Stimulated activated CD4-positive, alpha-beta T cell treated with anti-CD3 and anti-CD28 coated beads, TNF-alpha, amount 100 ng/mL, for 1 hour (primary cell): ENCODE measurements at places on chromosomes 3 and 15.

GRCh38 chr15:74235962-74236361 lies at the start of gene CCDC33:
Gene CCDC33, plus strand, starts transcription at chr15:74236326. Its CDS starts 394 bp downstream, at chr15:74236720.
- no peak for DNase-seq

DNA sequence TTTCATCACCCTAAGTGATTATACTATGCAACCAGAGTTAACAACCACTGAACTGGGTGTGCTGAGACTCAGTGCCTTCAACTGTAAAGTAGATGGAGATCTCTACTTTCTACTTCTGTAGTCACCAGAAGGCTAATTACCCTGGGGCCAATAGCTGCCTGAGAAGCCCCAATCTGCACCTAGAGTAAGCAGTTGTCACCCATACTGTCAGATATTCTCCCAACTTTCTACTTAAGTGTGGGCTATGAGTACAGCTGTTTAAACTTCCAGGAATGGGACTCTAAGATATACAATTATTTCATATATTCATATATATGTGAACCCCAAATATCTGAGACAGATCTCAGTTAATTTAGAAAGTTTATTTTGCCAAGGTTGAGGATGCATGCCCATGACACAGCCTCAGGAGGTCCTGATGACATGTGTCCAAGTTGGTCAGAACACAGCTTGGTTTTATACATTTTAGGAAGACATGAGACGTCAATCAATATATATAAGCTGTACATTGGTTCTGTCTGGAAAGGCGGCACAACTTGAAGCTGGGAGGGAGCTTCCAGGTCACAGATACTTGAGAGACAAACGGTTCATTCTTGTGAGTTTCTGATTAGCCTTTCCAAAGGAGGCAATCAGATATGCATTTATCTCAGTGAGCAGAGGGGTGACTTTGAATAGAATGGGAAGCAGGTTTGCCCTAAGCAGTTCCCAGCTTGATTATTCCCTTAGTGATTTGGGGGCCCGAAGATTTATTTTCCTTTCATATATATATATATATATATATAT lies 41.9 kb downstream of the CCNL1 start:
- DNase-seq, result no peak

DNA sequence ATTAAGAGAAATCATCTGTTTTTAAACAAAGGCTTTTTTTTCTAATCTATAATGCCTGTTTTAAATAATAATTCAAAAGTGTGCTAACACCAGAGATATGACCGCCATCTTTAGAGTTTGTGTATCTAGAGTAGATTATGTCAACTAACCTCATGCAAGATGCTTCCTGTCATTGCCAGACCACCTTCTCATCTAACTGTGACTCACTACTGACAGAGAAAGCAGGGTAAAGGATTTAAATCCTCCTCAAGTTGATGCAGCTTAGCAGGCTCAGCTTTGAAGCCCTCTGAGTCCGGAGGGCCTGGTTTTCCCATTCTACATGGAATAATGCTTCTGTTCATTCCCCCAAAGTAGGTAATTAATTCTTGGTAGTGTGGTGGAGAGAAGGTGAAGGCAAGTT lies 108.5 kb downstream of the ECT2 start:
- DNase-seq, result no peak

DNA sequence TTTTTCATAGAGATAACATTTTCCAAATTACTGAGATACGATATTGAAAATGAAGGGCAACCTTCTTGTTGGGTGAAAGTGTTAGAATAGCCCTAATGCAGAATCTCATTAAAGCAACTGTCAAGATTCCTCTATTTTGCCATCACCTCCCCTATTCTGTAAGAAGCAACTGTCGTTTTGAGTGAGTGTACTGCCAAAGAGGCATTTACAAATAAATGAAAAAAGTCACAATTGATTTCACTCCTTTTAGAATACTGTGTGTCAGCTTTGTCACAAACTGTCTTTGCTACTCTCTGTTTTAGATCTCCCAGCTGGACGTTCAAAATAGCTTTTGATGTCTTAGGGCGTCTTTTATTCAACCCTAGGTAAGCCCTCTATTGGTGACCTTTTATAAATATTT lies 322.8 kb upstream of the NAALADL2 start:
- DNase-seq, result no peak

- no peak for DNase-seq
Observed at GRCh38 chr3:20222274-20222673, 36.3 kb upstream of the SGO1 start.

DNA sequence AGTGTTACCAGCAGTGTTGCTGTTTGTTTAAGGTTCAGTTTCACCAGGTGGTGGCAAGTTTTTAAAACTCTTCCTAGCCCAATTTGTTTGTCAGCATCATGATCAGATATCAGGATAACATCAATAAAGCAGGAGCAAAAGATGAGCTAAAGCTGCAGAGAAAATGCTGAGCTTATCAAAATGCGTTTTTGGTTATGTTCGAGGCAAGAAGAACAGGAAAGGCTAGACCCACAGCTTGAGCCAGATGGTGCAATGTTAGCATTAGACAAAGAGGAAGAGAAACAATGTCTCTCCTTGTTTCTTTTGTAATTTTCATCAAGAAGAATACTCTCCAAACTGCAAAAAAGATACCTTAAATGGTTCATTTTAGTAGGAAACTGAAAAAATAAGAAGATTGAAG lies 66.2 kb downstream of the THRB start:
- DNase-seq, result no peak

- DNase-seq, result no peak
Observed at GRCh38 chr3:52890735-52891134, 6.6 kb downstream of the STIMATE start.

- DNase-seq, result no peak
Observed at GRCh38 chr3:37466660-37467359, 292.4 kb upstream of the LRRFIP2 start.

DNA sequence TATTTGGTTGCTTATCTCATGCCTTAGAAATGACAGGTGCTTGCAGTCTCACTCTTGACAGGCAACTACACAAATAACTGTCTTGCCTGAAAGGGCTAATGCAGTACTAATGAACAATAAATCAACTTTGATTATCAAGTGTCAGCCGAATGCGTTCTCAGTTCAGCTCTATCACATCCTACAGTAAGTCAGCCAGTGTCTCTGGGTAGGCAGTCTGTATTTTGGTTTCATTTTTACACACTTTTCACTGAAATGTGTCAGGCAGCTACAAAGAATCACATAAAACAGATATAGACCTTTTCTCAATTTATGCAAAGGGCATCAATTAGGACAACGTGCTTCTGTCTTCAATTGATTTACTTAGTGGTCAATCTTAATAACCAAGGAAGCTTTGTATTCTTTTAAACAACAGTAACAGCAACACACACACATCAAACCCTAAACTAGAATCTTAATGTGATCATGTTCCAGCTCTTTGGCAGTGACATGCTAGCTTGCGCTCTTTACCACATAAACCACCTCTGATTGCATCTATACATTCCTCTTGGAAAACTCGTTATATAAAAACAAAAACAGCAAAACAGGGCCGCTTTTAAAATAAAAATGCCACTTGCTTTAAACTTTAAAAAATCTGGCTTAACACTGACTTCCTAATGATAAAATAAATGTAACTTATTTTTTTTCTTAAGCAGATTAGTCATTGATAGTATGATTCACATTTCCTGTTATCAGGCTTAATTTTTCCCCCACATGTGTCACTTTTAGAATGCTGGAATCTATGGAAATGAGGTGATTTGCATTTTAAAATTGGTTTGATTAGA lies 520.4 kb downstream of the FOXP1 start:
- no peak for DNase-seq

GRCh38 chr15:58308742-58309355 lies 122.9 kb upstream of the LIPC start:
- no peak for DNase-seq

DNA sequence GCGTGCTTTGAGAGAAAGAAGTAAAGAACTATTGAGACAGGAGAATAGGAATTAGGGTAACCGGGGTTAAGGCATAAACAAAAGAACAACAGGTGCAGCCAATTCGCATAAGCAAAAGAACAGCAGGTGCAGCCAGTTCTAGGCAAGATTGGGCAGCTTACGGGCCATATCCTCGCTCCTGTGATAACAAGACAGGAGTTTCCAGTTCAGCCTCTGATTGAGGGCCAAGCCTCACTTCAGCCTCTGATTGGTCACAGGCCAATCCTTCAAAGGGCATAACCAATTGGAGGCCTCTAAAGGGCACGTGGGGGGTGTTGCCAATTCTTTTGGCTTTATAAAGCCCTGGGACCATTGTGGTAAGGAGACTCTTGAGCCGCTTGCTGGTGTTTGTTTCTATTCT lies 143.5 kb downstream of the GADL1 start:
- DNase-seq, result no peak

- DNase-seq, result no peak
Observed at GRCh38 chr3:121722411-121722810, 27.1 kb downstream of the GOLGB1 start.

DNA sequence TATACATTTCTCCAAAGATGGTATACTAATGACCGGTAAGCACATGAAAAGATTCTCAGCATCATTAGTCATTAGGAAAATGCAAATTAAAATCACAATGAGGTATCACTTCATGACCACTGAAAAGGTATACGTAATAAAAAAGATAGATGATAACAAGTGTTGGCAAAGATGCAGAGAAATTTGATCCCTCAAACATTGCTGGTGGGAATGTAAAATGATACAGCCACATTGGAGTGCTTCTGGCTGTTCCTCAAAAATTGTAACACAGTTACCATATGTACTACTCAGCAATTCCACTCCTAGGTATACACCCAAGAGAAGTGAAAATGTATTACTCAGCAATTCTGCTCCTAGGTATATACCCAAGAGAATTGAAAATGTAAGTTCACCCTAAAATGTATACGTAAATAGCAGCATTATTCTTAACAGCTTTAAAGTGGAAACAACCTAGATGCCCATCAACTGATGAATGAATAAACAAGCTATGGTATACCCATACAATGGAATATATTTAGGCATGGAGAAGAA lies 25.0 kb upstream of the KY start:
- no peak for DNase-seq
